CD4-positive, alpha-beta memory T cell (primary cell): ENCODE measurements at places on chromosomes 1 and 21. TPM values are rescaled to one million over a fixed set of nuclear protein-coding genes. Genes with fewer than 3 reads are reported as not detected.

DNA sequence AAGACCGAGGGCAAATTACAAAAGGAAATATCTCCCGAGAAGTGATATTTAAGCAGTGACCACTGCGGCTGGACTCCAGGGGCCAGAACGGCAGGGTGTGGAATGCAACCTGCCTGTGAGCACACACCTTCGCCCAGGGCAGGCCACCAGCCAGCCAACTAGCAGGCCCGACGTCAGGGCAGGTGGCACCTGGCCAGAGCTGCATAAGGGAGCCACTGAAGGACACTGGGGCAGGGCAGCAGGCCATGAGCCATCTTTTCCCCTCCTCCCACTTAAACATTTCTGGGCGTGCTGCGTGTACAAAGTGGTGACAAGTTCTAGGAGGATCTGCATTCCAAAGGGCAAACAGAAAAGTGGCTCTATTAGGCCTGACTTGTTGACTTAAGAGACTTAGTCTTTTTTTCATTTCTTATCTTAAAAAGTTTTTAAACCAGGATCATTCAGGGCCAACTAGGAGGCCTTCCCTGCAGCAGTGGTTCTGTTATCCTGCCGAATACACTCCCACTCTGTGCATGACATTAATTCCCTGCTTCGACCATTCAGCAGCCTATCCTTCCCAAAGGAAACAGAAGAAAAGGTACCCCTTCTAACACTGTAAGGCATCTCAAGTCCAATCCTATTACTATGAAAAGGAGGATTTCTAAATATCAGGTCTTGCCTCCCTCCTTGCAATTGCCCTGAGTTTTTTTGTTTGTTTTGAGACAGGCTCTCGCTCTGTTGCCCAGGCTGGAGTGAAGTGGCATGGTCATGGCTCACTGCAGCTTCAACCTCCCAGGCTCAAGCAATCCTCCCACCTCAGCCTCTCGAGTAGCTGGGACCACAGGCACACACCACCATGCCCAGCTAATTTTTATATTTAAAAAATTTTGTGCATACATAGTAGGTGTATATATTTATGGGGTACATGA, 96.3 kb downstream of the BCAR3 start:
- DNase-seq: no peak
- no peaks in the 10 kb centered on the region for H3K27me3 ChIP-seq
- no peak overlapping the region for H3K27ac ChIP-seq
- H3K4me1 ChIP-seq: no peaks in the 10 kb centered on the region

- H3K27ac ChIP-seq: no peak overlapping the region
- H3K36me3 ChIP-seq: no peaks in the 10 kb centered on the region
- no peak for DNase-seq
- H3K4me1 ChIP-seq: no peaks in the 10 kb centered on the region
- H3K27me3 ChIP-seq: no peaks in the 10 kb centered on the region
Observed at GRCh38 chr1:197958438-197959305, 41.5 kb downstream of the LHX9 start.

DNA sequence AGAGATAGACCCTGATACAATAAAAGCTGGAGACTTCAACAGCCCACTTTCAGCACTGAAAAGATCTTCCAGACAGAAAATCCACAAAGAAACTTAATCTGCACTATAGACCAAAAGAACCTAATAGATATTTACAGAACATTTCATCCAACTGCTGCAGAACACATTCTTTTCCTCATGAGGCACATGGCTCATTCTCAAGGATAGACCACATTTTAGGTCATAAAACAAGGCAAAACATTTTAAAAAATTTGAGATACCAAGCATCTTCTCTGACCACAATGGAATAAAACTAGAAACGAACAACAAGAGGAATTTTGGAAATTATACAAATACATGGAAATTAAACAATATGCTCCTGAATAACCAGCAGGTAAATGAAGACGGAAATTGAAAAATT, 15.0 kb upstream of the IL20 start:
- H3K27me3 ChIP-seq: no peaks in the 10 kb centered on the region
- H3K4me3 ChIP-seq: no peak overlapping the region
- no peaks in the 10 kb centered on the region for H3K4me1 ChIP-seq
- no peaks in the 10 kb centered on the region for H3K36me3 ChIP-seq

DNA sequence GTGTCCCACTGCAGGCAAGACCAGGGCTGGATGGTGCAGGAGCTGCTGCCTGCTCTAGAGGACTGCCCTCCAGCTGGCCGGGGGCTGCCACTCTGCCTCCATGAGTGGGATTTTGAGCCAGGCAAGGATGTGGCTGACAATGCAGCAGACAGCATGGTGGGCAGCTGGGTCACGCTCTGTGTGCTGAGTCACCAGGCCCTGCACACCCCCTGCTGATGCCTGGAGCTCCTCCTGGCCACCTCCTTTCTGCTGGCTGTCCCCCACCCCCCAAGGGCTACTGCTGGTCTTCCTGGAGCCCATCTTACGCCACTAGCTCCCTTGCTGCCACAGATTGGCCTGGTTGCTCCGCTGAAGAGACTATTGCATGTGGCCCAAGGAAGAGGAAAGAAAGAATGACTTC, 3.9 kb upstream of the ZSCAN20 start:
- H3K4me1 ChIP-seq: peaks cover 17% of the 10 kb centered on the region
- no peaks in the 10 kb centered on the region for H3K36me3 ChIP-seq

- H3K27me3 ChIP-seq: no peaks in the 10 kb centered on the region
- peak overlapping the region; percentile 93 for H3K27ac ChIP-seq
- no peak overlapping the region for H3K4me3 ChIP-seq
- H3K4me1 ChIP-seq: peaks cover 67% of the 10 kb centered on the region
- no peak for DNase-seq
- H3K36me3 ChIP-seq: no peaks in the 10 kb centered on the region
Observed at GRCh38 chr1:116568662-116569380, 2.0 kb downstream of the CD58 start.

- peak overlapping the region; percentile 51 for H3K27ac ChIP-seq
- peaks cover 3% of the 10 kb centered on the region for H3K36me3 ChIP-seq
- H3K4me3 ChIP-seq: no peak overlapping the region
- peak; percentile 56 for DNase-seq
- peaks cover 54% of the 10 kb centered on the region for H3K4me1 ChIP-seq
- no peaks in the 10 kb centered on the region for H3K27me3 ChIP-seq
Observed at GRCh38 chr1:23103001-23103889, 65.4 kb downstream of the LUZP1 start.

- no peaks in the 10 kb centered on the region for H3K36me3 ChIP-seq
- H3K27me3 ChIP-seq: no peaks in the 10 kb centered on the region
- no peak overlapping the region for H3K4me3 ChIP-seq
- no peak for DNase-seq
Observed at GRCh38 chr1:33433509-33434362, 2.8 kb upstream of the PHC2 start.

The OLFML3 gene
- 0.42 TPM for total RNA-seq

The MX1 gene
- total RNA-seq: 73.7 TPM

The NTNG1 gene
- not detected for total RNA-seq

The GABRD gene
- total RNA-seq: not detected

The GALE gene
- 11.2 TPM for total RNA-seq
